ENCODE measurements at places on chromosomes 1 and 21.
A peak's percentile ranks its signal among the peaks of the same experiment; 100 is the strongest.

DNA sequence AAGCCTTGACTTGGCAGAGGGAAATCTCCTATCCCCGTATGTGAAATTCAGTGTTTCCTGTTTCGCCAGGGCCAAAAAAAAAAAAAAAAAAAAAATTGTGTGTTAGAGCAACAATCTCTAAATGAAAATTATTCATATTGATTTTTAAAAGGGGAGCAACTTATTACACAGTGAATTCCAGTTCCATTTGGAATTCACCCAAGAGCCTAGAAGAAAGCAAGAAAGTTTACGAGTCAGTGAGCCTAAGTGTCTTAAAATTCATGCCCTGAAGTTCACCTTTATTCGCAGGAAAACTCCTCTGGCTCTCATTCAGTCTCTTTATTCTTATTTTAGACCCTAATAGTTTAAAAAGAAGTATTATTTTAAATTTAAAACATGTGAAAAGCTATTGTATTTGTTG, 42.1 kb upstream of the HUNK start:
- no peak for DNase-seq

GRCh38 chr21:38312822-38313221, 56.0 kb downstream of the KCNJ15 start:
- DNase-seq = no peak

GRCh38 chr1:151947140-151947539, 37.8 kb upstream of the THEM4 start:
- DNase-seq = no peak

DNA sequence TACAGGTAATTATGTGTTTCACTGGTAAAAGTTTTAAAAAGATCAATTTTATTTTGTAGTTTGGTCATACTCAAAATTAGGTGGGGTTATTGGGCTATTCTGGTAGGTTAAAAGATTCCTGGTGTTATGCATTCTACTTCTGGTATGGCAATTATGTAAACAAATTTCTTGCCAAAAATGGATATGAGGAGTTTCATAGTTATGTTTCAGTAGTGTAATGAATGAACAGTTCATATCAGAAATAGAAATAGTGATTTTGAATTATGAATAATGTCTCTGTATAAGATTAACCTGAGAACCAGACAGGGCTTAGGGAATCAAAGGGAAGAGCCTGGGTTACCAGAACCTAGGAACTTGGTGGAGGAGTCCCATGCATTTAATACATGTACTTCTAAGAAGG, 15.9 kb downstream of the ATF6 start:
- no peak for DNase-seq

DNA sequence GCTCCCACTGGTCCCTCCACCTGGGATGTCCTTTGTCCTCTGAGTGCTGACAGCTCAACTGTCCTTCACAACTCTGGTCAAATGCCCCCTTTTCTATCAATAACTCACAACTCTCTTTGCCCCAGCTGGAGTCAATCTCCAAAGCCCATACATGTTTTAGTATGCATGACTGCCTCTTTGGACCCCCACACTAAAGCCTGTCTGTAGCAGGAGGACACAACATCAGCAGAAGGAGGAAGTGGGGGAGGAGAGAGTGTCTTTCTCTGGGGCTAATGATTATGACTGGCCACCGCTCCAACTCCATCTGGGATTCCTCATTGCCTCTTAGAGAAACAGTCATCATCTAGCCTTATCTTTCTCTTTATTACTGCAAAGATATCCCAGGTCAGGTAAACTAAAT, 186.6 kb upstream of the FGGY start:
- DNase-seq = no peak

DNA sequence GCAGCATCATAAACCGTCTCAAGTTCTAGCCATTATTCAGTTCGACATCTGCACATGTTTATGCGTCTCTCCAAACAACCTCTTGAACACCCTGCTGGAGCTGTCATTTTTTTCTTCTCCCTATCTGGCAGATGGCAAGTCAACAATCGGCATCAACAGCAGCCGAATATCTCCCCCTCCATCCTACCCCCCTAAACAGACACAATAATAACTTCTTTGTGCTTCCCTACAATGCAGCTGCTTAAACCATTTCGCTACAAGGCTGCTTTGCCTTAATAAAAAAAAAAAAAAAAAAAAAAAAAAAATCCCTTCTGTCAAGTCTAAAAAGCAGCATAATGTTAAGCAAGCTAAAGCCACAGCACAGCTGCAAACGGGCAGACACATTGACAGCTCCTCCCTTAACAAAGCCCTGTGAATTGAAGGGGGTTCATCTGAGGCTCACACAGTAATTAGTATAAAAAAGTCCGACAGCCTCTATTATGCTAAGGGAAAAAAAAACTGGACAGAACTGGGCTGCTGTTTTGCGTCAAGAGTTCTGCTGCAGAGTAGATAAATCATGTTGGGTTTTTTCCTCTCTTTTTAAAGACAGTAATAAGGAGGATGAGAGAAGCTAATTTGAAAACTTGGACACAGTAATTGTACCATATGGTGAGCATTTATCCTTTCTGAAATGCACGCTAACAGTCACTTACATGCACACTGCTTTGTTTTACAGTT, 136.4 kb downstream of the AKT3 start:
- DNase-seq = peak; percentile 89

GRCh38 chr1:178412400-178412770, 84.4 kb downstream of the CLEC20A start:
- DNase-seq = no peak

DNA sequence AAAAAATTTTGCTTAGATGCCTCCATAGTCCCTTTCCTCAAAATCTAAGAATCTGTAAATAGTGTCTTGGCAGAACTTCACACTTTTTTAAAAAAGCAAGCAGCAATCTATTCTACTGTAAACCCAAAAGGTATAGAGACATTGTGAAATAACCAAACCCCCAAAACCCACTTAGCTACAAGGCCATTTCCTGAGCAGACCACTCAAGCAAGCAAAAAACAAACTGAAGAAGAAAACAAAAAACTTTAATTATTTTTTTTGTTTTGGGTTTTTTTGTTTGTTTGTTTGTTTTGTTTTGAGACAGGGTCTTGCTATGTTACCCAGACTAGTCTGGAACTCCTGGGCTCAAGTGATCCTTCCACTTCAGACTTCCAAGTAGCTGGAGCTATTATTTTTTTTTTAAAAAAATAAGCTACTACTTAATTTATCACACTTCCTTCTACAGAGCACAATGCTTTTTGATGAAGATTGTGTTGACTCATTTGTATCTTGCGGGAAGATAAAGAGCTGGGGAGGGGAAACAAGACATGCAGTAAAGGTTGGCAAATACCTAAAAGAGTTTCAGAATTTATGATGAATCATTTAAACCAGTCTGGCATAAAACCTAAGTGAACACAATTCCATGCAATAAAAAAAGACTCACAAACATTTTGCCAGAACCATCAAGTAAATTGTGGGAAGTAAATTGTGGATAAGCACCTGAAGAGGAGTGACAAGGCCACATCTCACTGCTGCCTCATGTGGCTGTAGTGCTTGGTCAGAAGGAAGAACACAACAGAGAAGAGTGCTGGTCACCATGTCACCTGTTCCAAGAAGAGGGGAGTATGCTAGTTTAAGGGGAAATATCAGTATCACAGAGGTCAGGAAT, 2.7 kb upstream of the PTPN22 start:
- DNase-seq = no peak

GRCh38 chr1:31991182-31991581, 22.5 kb upstream of the KHDRBS1 start:
- DNase-seq = no peak

DNA sequence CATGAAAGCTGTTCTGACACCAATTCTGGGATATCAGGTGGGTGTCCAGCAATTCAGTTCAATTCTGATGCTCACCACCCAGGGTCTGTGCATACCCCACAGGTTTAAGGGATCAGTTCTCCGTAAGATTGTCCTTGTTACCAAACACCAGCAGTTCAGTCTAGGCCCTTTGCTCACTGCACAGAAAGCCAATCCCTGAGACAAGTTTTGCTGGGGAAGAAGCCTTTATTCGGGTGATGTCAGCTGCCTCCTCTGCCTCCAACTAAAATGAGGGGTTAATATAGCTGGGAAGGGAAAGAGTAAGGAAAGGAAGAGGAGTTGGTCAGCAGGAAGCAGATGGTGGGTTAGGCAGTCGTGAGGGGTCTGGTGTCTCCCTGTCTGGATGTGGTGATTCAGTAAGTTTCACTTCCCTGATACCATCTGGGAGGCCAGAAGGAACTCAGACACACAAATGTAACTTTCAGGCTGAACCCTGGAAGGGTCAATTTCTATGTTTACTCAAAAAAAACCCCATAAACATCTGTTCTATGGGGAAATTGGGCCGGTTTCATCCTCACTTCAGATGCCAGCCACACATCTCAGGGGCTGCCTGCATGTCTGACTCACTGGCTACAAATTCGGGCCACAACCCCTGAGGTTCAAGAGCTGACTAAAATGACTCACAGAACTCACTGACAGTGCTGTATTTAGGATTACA, 83.3 kb upstream of the PGBD5 start:
- no peak for DNase-seq

DNA sequence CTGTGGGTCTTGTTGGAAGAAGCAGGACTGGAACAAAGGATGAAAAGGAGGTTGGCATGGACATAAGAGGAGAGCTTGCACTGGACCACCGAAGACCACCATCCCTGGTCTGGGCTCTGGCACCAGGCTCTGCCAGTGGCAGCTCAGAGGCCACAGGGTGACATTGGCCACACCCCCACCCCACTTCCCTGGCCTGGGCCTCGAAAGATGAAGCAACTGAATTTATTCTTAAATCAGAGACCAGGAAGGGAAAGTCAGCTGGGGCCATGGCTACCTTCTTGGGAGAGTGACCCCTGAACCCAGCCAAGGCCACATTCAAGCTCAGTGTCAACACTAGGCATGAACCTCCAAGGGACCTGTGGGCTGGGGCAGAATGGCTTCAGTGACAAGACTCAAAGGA, 4.0 kb downstream of the KLHDC7A start:
- no peak for DNase-seq

DNA sequence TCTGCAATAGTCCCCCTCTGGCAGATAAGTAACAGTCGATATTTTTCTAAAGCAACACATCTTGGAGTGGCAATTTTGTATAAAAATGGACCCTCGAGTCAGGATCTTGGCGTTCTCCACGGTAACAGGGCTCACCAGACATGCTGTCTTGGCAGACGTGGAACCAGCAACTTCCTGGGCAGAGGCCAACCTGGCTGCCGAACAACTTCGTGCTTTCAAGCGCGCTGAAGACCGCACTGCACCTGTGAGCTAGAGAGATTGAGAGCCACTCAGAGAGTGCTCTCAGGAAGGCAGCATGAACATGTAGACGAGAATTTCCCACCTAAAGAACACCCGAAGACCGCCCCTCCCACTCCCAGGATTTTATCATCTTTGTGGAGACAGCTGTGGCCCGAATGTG, 7.3 kb downstream of the C1orf174 start:
- DNase-seq = no peak

DNA sequence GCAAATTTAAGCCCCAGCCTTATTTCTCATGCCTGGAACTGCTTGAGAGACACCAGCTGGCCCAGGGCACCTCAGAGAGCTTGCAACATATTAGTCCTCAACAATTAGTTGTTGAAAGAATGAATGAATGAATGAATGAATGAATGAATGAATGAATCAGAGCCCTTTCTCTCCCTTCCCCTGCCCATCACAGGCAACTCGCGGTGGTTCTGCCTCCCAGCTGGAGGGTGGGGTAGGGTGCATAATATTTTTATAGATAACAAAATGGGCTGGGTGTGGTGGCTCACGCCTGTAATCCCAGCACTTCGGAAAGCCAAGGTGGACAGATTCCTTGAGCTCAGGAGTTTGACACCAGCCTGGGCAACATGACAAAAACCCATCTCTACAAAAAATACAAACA, 110.1 kb downstream of the CCDC185 start:
- DNase-seq = no peak

GRCh38 chr1:229447809-229448252, 13.9 kb upstream of the ACTA1 start:
- no peak for DNase-seq

DNA sequence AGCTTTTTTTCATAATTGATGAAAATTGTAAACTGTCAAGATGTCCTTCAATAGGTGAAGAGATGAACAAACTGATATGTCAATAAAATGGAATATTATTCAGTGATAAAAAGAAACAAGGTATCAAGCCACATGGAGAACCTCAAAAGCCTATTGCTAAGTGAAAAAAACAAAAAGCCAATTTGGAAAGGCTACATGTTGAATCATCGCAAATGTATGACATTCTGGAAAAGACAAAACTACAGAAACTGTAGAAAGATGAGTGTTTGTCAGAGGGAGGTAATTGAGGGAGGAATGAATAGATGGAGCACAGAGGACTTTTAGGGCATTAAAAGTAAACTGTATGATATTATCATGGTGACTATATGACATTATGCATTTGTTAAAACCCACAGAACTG, 34.5 kb upstream of the USP25 start:
- DNase-seq = no peak

GRCh38 chr1:54803761-54804470, 2.8 kb upstream of the TTC22 start:
- DNase-seq = no peak

GRCh38 chr1:183832459-183832858, 27.5 kb downstream of the RGL1 start:
- DNase-seq = no peak

DNA sequence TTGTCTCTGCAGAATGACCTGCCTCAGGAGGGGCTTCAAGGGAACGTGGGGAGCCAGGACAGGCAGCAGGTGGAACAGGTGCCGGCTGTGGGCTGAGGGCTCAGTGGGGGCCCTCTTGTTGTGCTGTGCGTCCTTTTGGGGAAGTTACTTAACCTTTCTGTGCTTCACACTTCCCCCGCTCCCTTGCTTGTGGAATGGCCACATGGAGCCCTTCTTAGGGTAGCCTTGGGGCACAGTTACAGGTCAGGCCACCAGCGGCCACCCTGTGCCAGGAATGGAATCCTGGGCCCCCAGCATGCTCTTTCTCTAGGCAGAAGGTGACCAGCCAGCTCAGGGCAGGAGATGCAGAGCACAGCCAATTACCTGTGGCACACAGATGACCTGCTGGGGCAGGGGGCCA, 2.6 kb downstream of the IKBKE start:
- DNase-seq = no peak

GRCh38 chr1:100750005-100750885, 30.7 kb downstream of the VCAM1 start:
- no peak for DNase-seq

GRCh38 chr1:204406621-204407020, 5.0 kb downstream of the PPP1R15B start:
- no peak for DNase-seq

DNA sequence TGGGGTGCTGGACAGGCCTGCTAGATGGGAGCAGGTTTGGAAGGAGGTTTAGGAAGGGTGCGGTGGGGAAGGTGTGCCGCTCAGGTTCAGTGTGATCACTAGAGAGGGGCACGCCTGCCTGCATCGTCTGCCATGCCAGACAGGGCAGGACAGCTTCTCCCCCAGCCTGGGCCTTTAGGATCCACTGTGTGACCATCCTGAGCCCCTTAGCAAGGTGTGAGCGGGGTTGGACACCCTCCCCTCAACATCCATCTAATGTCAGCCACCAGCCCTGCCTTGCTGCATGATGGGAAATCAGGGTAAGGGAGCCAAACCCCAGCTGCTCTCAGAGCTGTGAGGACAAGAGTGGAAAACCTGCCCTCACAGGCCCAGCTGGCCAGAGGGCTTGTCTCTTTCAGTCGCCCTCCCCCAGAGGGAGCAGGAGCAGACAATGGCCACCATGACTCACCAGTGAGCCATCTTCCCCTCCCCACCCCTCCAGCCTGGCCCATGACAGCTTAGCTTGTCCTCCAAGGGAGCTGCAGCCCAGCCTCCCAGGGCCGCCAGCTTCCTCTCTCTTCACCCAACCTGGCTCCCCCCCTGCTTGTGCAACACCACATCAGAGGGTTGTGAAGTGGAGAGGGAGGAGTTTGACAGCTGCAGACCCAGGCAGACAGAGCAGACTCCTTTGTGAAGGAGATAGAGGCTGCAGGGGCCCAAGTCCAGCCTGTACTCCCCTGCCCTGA, 37.0 kb downstream of the NUAK2 start:
- peak; percentile 50 for DNase-seq

Measured in NCI-H2081 (cell line).